ENCODE measurements at places on chromosomes 12 and 14.

DNA sequence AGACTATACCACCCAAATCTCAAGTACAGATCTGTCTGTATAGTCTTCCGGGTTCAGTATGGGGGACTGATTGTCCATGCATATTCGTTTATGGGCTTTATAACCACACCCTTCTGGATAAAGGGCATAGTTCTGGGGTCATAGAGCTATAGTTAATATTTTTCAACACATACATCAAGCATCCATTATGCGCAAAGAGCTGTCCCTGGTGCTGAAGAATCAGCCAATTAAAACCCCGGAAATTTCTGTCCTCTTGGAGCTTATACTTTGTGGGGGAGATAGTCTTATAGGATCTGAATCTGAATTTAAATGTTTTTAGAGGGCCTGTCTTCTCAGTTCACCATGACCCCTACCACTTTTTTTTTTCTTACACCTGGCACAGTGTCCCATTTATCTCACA lies 256.7 kb downstream of the SUDS3 start:
- no peak for DNase-seq

GRCh38 chr12:3103806-3104205 lies 26.6 kb downstream of the TSPAN9 start:
- no peak for DNase-seq

DNA sequence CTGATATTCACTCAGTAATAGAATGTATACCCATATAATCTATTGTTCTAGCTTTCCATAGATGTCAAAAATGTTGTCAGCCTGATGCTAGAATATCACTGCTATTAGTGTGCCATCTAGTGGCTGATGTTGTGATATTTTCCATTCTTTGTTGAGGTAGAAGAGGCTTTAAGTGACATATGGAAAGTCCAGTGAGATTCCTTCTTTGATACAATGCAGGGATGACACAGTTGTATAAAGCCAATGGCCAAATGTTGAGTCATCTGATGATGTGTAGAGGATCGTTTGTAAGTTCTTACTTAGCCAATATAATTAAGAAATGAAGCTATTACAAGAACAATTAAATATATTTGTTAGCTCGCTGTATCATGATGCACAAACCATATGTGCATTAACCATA lies 58.1 kb upstream of the PCED1B start:
- DNase-seq, result no peak

DNA sequence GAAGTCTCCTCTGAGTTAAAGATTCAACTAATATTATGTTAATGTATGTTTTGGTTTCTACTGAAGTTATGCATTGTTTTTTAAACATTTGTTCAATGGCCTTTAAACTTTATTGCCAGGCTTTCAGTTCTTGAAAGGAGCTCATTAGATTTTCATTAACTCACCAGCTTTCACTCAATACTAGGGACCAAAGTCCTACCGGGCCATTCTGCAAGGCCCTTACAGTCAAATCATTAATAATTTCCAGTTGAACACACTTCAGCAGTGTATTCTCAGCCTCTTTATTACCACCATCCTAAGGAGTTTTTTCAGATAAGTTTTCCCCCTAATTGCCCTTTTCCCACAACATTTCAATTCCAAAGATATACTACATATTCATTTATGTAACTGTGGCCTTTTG lies 409.2 kb downstream of the DIO2 start:
- DNase-seq, result no peak

DNA sequence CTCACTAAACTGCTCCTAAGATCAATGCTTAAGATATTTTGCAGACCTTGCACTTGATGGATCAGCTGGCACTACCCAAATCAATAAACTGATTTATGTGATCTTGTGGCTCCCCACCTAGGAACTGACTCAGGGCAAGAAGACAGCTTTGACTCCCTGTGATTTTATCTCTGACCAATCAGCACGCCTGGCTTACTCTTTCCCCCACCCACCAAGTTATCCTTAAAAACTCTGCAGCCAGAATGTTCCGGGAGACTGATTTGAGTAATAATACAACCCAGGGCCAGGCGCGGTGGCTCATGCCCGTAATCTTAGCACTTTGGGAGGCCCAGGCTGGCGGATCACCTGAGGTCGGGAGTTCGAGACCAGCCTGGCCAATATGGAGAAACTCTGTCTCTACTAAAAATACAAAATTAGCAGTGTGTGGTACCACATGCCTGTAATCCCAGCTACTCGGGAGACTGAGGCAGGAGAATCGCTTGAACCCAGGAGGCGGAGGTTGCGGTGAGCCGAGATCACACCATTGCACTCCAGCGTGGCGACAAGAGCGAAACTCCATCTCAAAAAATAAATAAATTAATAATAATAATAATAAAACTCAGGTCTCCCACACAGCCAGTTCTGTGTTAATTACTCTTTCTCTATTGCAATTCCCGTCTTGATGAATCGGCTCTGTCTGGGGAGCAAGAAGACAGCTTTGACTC lies 12.0 kb downstream of the MORN3 start:
- DNase-seq, result no peak

DNA sequence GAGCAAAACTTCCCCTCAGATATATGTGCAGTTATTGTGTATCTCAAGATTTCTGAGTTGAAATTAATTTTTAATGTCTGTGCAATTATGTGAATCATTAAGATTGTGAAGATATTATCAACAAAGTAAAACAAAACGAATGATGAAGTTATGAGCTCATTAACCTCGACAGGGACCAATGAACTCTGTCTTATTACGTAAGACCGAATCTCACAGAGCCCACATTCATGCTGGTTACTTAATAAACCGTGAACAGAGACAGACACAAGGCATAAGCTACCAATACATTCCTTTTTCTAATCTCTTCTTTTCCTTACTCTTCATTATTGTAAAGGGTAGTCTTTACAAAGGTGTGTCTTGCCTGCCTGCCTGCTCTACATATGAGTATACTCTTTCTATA lies 568.7 kb downstream of the RPS29 start:
- no peak for DNase-seq

- DNase-seq, result no peak
These were observed 1053.3 kb downstream of the VRK1 start for GRCh38 chr14:97850466-97850865.

GRCh38 chr14:50668826-50669143 lies 679 bp upstream of the SAV1 start:
- DNase-seq, result no peak

DNA sequence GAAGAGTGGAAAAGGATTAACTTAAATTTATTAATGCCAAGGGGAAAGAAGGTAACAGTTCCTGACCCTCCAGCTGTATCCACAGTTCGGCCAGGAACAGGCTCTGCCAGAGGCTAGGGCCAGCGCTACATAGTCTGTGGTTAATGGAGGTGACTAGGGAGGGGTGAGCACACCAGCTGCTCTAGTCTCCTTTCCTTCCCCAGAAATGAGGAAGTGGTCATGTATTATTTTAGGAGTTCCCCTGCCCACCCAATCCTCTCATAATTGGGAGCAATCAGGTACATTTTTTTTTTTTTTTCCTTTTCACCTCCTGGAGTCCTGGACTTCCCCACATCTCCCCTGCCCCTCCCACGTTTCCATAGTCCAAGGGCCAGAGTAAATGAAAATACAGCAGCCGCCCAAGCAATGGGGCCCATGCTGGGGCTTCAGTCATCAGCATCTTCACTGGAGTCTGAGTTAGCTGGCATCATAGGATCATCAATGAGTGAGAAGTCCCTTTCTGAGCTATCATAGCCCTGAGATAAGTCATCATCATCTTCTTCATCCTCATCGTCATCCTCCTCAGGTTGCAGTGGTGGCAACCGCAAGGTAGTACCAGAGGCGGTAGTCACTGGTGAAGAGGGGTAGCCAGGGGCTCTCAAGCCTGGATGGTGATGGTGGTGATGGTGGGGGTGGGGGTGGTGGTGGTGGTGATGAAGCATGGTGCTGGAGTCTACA lies 1.5 kb upstream of the SUPT16H start:
- DNase-seq, result no peak

DNA sequence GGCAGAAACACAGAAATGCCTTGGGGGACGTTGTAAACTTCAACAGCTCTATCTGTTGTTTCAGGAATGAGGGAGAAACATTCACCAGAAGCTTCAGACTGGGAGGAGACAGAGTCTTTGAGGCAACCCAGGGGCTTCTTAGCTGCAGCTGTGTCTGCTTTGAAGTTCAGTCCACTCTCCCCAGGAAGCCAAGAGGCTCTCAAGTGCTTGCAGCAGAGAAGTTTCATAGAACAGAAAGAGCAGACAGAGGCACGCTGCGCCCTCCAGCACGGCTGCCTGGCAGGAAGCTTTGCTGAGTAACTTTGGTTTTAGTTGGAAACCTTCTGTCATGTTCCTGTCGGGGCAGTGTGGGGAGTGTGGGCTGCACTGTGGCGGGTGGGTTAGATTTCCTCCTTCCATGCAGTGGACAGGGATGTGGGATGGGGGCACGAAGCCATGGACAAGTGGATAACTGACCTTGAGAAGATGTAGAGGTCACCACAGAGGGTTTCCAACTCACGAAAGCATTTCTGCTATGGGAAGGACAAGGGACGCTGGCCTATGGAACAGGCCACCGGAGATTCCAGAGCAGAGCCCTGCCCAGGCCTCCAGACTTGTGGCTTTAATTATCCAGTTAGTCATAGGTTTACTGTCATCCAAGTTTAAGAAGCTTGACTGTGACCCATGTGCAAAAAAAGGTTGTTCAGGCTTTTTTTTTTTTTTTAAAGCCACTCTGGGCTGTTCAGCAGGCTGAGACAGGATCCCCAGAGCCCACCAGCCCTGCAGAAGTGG lies 107.7 kb downstream of the ARF6 start:
- DNase-seq, result peak; percentile 82

GRCh38 chr12:116480210-116480810 lies 78.9 kb upstream of the MAP1LC3B2 start:
- no peak for DNase-seq

- DNase-seq, result peak; percentile 28
These were observed 946 bp downstream of the RNU4-2 start for GRCh38 chr12:120290609-120291305.

GRCh38 chr12:71854594-71854993 lies 15.0 kb downstream of the TBC1D15 start:
- no peak for DNase-seq

GRCh38 chr12:2300886-2301285 lies 248.1 kb downstream of the CACNA1C start:
- DNase-seq, result no peak

GRCh38 chr12:120856980-120857379 lies 47.2 kb downstream of the SPPL3 start:
- DNase-seq, result no peak

DNA sequence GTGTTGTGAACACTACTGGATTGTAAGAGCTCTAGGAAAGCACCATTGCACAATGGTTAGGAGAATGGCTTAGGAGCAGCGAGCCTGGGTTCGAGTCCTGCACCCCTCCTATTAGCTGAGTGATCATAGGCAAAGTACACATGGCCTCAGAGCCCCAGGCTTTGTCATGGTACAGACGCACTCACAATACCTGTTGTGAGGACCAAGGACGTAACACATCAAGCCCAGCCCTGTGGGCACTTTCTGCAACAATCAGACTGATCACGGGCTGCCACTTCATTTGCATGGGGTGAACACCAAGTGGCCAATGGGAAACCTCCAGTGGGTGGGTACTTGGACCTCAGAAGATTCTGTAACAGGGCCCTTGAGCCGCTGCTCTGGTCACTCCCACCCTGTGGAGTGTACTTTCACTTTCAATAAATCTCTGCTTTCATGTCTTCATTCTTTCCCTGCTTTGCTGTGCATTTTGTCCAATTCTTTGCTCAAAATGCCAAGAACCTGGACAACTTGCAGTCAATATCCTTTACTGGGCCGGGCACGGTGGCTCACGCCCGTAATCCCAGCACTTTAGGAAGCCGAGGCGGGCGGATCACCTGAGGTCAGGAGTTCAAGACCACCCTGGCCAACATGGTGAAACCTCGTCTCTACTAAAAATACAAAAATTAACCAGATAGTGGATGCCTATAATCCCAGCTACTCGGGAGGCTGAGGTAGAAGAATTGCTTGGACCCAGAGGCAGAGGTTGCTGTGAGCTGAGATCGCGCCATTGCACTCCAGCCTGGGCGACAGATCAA lies 28.2 kb downstream of the GLRX5 start:
- peak; percentile 65 for DNase-seq

DNA sequence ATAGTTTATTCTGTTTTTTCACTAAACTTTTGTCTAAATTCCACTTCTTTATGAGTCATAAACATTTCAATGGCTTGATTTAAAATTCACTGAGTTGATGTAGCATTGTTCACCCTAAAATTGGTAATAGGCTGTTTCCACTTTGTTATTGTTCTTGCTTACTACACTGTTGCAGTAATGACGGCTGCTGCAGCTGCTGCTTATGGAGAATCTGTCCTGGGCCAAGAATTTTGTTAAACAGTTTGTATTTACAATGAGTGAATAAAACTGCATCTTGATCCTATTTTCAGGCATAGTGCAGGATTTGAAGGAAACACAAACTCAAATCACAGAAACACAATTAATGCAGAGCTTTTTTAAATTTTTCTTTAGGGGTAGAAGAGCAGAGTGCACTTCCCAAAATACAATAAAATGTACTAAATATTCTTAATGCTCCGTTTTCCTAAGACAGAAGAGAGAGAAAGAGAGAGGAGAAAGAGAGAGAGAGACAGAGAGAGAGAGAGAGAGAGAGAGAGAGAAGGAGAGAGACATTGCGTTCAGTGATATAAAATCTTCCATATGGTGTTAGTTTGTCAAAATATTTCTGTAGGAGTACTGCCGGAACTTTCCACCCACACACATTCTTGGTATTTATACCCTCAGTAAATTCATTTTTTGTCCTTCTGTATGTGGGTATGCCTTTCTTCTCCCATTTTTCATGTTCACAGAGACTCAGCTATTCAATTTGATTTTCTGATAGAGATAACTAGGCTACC lies 266.4 kb downstream of the LRFN5 start:
- DNase-seq, result no peak

DNA sequence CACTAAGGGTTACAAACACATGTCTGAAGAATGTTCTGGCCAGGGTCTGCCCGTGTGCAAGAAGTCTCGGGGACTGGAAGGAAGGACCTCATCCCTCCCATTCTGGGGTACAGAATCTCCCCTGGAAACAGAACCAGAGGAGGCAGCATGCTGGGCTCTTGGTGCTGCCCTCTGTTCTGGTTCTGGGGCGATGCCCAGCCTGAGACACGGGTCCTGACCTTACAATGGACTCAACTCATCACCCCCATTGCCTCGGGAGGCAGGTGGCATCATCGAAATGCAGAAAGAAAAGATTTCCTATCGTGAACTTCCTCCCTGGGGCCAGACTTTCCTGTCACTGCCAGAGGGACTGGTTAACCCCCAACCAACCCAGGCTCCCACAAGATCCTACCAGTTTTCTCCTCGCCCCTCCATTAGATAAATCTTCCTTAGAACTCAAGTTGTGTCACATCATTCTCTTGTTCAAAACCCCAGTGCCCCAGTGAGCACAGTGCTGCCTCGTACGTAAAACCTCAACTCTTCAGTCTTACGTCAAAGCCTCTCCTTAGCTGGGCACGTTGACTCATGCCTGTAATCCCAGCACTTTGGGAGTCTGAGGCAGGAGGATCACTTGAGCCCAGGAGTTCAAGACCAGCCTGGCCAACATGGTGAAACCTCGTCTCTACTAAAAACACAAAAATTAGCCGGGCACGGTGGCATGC lies 52.1 kb downstream of the PSMA6 start:
- DNase-seq, result no peak

GRCh38 chr12:14986449-14986848 lies 13.6 kb downstream of the PDE6H start:
- DNase-seq, result no peak

Measured in thyroid gland (tissue), 4 donors.